ENCODE measurements at places on chromosomes 5 and 9. TPM values are rescaled to one million over a fixed set of nuclear protein-coding genes. Genes with fewer than 3 reads are reported as not detected.

BAAT gene
- polyA plus RNA-seq, result 0.43 TPM

SLC34A1 gene
- polyA plus RNA-seq, result 1.3 TPM

SPINK7 gene
- not detected for polyA plus RNA-seq

SLC27A6 gene
- polyA plus RNA-seq, result 1.1 TPM

MELK gene
- polyA plus RNA-seq, result 11.0 TPM

C9 gene
- polyA plus RNA-seq, result 0.44 TPM

ECM2 gene
- 26.4 TPM for polyA plus RNA-seq

ARL14EPL gene
- not detected for polyA plus RNA-seq

PCDHB8 gene
- 1.4 TPM for polyA plus RNA-seq

GOLM1 gene
- not detected for polyA plus RNA-seq

Measured in muscle of arm (tissue), 14 donors.